ENCODE measurements at places on chromosomes 6 and 20.
A peak's percentile ranks its signal among the peaks of the same experiment; 100 is the strongest.

DNA sequence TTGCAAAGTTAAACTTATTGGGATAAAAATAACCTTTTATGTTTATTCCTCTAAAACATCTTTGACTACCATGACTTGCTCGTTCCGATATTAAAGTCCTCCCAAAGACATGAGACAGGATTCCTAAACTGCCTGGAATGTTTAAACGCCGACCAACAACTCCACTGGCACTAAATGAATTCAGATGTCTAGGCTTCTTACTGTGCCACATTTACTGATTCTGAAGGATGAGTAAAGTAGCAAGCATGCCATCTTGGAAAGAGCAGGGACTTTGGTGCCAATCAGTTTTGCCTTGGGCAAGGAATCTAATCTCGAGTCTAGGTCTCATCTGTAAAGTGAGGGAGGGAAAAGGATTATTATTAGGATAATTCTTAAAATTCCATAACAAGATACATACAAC, 25.3 kb downstream of the MBOAT1 start:
- DNase-seq, result peak; percentile 83

GRCh38 chr6:131758920-131759319, 48.1 kb upstream of the CTAGE9 start:
- DNase-seq, result no peak

GRCh38 chr6:163366288-163366687, 48.2 kb upstream of the QKI start:
- DNase-seq, result no peak

DNA sequence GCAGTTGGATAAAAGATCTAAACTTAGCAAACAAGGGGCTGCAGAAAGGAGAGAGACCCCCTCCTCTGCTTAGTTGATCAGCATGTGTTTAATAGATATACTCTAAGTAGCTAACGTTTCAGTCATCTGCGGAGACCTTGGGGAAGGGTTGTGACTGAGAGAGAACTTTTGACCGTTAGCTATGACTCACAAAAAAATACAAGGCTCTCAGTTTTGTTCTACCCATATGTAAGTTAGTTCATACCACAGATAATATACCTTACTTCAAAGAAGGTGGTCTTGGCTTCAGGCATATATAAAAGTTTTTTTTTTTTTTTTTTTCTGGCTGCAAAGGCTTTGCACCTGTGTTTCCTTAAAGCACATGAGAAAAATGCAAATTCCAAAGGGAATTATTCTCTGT, 258.9 kb downstream of the GJA1 start:
- peak; percentile 29 for DNase-seq

DNA sequence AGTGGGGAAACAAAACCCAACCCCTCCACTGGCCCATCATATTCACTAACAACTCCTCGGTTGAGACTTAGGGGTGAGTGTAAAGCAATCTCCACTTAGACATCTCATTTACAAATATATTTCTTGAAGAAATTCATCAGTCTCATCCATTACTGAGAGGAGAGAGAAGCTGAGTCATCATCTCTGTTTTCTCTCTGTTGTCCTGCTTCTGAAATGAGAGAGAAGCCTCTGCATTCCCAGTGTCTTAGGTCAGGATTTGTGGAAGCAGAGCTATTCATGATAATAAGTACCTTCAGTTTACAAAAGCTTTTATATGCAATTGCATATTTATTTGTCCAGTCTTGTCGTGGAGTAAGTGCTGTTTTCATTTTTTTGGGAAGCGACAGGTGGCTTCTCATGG, 879 bp downstream of the MEP1A start:
- no peak for DNase-seq

- no peak for DNase-seq
Observed at GRCh38 chr6:112618849-112619248, 271.7 kb downstream of the RFPL4B start.

- no peak for DNase-seq
Observed at GRCh38 chr6:96934087-96934486, 9.6 kb downstream of the KLHL32 start.

- DNase-seq, result peak; percentile 35
Observed at GRCh38 chr6:17381424-17382147, 11.8 kb upstream of the CAP2 start.

- no peak for DNase-seq
Observed at GRCh38 chr6:163181666-163182180, 232.8 kb upstream of the QKI start.

DNA sequence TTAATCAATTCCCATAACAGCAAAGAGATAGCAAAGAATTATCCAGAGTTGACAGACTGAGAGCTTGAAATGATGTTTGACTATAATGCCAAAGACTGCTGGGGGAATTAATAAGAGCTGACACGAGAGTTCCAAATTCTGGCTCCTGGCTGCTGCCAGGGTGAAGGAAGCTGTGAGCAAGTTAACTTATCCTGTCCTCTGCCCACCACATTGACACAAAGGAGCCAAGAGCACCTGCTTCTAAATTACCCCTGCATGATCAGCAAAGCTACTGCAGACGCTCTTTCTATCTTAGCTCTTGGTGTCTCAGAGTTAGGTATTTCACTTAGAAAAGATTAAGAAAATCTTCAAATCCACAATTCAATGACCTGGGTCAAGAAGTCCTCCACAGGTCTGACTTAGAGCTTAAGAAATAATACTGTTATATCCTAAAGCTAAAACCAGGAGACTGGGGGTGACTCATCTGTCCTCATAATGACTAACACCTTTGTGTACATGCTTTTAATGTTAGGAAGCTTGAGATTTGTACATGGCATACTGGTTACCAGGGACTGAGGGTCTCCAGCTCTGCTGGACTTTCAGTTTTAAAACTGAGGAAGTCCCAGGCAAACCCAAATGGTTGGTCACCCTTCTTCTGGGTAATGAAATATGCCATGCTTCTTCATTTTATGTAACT, 13.2 kb upstream of the FRK start:
- peak; percentile 50 for DNase-seq

- DNase-seq, result no peak
Observed at GRCh38 chr20:18180815-18181214, 43.2 kb downstream of the KAT14 start.

DNA sequence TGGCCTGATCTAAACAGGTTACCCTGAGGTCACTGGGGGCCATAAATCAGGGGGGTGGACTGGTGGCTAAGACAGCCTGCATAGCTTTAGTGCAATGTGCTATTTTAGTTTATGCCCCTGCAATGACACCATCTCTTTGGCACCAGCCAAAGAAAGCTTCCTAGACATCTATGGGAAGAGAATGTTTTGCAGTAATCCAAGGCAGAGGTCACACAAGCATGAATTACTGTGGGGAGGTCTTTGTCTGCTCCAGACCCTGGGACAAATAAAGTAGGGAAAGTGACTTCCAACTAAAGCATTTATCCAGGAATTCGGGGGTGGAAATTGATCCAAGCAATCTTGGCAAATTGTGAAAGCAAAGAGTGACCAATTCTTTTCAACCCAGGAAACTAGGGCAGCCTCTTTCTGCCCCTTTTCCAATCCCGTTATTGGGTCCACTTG, 5.3 kb downstream of the RIPOR2 start:
- peak; percentile 50 for DNase-seq

DNA sequence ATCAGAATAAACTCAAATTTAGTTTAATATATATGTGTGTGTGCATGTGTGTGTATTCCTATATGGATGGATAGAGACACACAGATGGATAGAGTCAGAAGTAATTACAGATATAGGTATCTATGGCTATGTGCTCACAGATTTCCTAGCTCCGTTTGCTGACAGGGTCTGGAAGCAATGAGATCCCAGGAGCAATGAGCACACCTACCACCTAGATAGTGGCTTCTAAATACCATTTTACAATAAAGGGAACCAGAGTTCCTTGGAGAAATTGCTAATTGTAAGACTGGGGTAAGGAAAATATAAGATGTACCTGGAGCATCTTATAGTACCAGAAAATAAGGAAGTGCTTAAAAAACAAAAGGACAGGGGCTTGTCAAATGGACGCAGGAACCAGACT, 196.2 kb upstream of the PRDM1 start:
- DNase-seq, result no peak

DNA sequence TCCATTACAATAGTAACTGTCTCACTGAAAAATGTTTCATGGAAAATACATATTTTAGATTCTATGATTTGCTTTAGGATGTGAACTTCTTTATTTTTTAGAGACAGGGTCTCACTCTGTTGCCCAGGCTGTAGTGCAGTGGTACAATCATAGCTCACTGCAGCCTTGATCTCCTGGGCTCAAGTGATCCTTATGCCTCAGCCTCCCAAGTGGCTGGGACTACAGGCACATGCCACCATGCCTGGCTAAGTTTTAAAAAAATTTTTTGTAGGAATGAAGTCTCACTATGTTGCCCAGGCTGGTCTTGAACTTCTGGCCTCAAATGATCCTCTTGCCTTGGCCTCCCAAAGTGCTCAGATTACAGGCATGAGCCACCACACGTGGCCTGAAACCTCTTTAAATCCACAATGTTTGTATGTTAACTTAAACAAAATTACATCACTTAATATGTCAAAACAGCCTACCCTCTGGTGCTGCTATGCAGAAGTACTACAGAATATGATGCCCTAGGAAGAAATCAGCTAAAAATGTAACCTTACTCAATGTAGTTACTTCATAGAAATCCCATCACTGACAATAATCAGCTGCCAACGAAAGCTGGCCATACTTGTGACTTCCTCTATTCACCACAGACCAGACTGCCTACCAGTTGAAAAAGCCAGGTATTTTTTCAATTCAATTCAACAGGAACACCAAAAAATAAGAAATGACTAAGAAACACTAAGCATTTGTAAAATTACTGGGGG, 17.6 kb downstream of the EEF1A1 start:
- DNase-seq, result no peak

- DNase-seq, result no peak
Observed at GRCh38 chr6:33163540-33163939, 28.7 kb downstream of the COL11A2 start.

DNA sequence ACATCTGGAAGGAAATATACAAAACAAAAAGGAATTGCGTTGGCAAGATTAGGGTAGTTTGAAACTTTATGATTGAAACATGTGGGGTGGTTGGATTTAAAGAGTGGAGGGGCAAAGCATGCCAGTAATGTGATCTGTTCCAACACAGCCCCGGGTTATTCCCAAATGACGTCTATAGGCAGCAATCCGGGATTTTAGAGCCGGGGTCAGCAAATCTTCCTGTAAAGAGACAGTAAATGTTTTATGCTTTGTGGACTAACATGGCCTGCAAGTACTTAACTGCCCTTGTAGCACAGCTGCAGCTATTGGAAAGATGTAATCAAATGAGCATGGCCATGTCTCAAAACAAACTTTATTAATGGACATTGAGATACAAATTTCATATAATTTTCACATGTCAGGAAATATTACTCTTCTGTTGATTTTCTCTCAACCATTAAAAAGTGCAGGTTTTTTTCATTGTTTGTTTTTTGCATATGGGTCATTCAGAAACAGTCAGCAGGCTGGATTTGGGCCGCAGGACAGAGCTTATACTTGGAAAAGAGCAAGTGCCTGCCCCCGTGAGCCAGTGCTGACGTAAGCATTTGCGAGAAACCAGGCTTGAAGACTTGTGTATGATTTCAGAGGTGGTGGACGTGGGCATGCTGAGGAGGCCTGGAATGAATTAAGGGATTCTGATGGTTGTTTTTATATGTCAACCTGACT, 136.5 kb downstream of the DOK5 start:
- DNase-seq, result no peak

DNA sequence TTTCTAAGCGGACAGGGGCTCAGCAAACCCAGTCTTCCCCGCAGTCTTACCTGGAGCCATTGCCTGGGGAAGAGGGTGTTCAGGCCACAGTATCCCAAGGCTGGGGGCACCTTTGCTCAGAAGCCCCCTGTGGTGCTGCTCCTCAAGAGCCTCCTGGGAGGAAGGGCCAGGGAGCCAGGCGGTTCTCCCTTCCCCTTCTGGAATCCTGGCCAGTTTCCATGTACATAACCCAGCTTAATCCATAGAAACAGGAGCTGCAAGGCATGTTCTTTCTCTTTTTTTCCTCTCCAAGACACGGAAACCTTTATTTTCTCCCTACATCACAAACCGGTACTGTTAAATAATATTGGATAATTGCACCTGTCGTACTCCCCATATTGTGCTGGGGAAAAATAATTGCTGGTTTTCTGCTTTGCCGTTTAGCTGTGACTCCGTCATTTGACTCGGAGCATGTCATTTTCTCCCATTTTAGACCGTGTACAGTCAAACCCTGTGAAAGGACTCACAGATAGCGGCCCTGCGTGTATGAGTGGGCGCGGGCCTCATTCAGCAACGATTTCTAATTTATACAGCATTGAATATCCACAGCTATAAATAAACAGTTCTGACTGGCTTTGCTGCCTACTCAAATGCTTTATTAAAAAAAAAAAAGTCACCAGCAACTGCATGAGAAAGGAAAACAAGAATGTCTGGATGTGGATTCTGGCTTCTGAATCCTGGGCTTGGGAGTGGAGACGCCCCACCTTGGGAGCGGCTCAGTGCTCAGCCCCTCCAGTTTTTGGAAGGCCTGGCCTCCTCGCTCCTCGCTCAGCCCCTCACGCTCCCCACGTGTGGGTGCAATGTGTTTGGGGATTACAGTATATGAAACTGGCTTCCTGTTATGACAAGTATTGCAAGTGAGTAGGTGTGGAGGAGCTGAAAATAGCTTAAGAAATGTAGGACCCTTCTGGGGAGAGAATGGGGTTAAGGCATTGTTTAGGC, 67.3 kb downstream of the ADTRP start:
- DNase-seq, result peak; percentile 43

DNA sequence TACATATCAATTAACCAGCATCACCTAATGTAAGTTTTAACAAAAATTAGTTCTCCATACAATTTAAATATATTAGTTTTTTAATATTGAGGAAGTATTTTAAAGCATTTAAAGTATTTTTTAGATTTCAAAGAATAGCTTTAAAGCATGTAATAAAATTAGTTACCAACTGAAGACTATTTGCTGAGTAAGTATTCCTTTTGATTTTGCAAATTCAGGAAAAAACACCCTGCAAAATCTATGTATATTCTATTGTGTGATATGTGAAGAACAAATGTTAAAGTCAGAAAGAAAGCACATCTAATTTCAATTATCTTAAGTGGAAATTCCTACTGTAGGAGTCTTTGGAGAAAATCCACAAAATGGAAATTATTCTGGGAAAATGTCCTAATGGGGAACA, 107.3 kb downstream of the COL21A1 start:
- DNase-seq, result no peak

DNA sequence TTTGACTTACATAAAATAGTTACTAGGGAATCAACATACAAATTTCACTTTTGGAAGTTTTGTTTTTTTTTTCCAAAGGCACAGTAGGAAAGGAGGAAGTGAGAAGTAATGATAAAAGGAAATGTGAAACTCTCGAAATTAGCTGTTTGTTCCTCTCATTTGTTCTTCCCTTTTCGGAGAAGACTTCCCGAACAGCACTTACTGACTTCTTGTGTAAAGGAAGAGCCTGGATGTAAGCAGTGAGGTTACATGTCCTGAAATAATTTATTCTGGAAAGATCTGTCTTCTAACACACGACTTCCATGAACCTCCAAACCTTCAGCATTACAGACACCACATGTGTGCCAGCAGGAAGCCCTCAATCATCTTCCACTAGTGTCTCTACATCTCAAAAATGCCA, 59.1 kb downstream of the KIF16B start:
- DNase-seq, result no peak

GRCh38 chr6:72132851-72133250, 246.5 kb downstream of the RIMS1 start:
- DNase-seq, result peak; percentile 14

GRCh38 chr20:35269055-35269781, 8.7 kb downstream of the MMP24OS start:
- DNase-seq, result peak; percentile 79

GRCh38 chr6:72724545-72724944, 102.7 kb downstream of the KCNQ5 start:
- DNase-seq, result no peak

GRCh38 chr6:107943626-107944439, 14.2 kb downstream of the SEC63 start:
- no peak for DNase-seq
